Suprapubic skin (tissue), 4 donors: ENCODE measurements at places on chromosomes 13 and 19.

DNA sequence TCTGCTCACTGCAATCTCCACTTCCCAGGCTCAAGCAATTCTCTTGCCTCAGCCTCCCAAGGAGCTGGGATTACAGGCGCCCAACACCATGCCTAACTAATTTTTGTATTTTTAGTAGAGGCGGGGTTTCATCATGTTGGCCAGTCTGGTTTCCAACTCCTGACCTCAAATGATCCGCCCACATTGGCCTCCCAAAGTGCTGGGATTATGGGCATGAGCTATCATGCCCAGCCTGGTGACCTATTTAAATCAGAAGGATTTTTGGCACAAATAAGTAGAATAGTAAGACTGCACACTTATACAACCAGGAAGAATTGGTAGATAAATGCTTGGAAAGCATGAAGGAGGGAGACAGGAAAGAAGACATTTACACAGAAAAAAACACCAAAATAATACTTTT lies 53.4 kb upstream of the AKAP11 start:
- H3K4me1 ChIP-seq = peaks cover 6% of the 10 kb centered on the region
- no peak overlapping the region for H3K27ac ChIP-seq
- no peaks in the 10 kb centered on the region for H3K27me3 ChIP-seq
- peaks cover 31% of the 10 kb centered on the region for H3K36me3 ChIP-seq

GRCh38 chr19:56917529-56917928 lies 77.0 kb upstream of the PEG3 start:
- H3K36me3 ChIP-seq = no peaks in the 10 kb centered on the region
- no peak overlapping the region for H3K4me3 ChIP-seq
- no peak for DNase-seq
- no peaks in the 10 kb centered on the region for H3K4me1 ChIP-seq

DNA sequence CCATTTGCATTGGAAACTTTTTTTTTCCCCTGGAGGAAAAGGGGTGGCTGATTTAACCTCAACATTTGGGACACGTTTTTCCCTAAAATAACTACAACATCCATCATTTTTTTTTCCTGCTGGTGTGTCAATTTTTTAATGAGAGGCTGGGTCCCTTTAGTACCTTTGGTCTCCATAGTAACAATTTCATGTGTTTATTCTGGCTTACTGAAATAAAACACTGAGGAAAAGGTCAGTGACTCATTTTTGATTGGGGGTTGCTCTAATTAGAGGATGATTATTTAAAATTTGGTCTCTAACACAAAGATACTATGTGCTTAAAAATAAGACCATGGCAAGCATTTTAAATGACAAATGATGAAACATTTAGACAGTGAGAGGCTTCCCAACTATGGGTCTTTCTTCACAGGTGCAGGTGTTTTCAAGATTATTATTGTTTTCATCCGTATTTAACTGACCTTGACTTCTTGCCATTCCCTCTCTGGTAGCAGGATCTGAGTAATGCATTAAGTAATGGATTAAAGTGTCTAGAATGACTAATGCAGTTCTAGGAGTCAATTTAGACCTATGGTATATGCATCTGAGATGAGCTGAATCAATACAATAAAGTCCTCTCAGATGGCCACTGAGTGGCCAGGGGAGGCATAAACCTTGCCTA lies 406.4 kb downstream of the KCNRG start:
- H3K36me3 ChIP-seq = no peaks in the 10 kb centered on the region
- no peaks in the 10 kb centered on the region for H3K27me3 ChIP-seq
- peaks cover 22% of the 10 kb centered on the region for H3K4me1 ChIP-seq
- H3K27ac ChIP-seq = no peak overlapping the region

DNA sequence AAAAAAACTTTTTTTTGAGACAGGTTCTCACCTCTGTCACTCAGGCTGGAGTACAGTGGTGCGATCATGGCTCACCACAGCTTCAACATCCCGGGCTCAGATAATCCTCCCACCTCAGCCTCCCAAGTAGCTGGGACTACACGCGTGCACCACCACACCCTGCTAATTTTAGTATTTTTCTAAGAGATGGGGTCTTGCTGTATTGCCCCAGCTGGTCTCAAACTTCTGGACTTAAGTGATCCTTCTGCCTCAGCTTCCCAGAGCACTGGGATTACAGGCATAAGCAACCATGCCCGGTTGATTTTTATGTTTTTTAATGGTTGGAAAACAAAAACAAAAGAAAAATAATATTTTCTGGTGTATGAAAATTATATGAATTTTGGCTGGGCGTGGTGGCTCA lies 9.2 kb upstream of the ACP7 start:
- H3K27ac ChIP-seq = no peak overlapping the region
- no peak overlapping the region for H3K4me3 ChIP-seq
- DNase-seq = no peak
- H3K4me1 ChIP-seq = no peaks in the 10 kb centered on the region
- peaks cover 11% of the 10 kb centered on the region for H3K27me3 ChIP-seq
- H3K36me3 ChIP-seq = no peaks in the 10 kb centered on the region

- no peaks in the 10 kb centered on the region for H3K36me3 ChIP-seq
- DNase-seq = no peak
- no peak overlapping the region for H3K27ac ChIP-seq
- H3K4me1 ChIP-seq = no peaks in the 10 kb centered on the region
These were observed 222.1 kb upstream of the OBI1 start for GRCh38 chr13:78881054-78881453.
